ENCODE measurements at places on chromosomes 7 and 10. TPM values are rescaled to one million over a fixed set of nuclear protein-coding genes. Genes with fewer than 3 reads are reported as not detected.

DNA sequence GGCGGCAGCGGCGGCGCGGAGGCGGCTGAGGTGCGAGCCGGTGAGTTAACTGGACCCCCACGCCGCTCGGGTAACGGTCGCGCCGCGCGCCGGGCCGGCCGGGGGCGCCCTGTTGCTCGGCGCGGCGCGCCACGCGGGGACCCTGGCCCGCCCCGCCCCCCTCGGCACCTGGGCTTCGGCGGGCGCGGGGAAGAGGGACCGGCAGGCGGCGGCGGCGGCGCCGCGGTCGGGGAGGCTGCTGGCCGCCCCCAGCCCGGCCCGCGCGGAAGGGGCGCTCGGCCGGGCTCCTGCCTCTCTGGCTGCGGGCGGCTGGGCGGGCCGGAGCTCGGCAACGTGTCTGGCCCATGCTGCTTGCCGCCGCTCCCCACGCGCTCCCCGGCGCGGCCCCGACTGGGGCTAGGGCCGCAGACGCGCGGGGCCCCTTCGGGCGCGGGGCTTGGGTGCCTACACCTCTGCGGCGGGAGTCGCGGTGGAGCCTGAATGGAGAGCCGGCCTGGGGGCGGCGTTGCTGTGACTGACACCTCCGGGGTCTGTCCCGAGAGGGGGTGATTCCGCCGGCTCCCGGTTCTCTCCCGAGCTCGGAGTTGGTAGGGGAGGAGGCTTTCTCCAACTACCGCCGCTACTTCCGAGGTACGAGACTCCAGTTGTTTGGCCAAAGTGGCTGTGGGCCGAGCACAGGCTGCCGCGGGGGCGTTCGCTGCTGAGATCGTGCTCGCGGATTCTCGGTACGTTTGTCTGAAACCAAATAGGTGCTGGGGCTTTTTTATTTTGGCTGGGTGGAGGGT is 494 bp downstream of the PALS2 start:
- DNase-seq, result peak; percentile 48

The DUS4L gene
- total RNA-seq, result 8.5 TPM

- DNase-seq, result no peak
Observed at GRCh38 chr7:36752026-36752711, 27.9 kb upstream of the AOAH start.

DNA sequence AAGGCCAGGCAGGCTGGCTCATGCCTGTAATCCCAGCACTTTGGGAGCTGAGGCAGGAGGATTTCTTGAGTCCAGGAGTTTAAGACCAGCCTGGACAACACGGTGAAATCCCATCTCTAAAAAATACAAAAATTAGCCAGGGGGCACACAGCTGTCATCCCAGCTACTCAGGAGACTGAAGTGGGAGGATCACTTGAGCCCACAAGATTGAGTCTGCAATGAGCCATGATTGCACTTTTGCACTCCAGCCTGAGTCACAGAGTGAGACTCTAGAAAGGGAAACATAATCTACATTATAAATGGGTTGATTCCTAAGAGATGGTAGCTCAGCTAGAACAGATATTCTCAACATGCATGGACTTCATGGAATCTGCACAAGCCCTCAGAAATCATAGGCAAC is 6.3 kb upstream of the LIPF start:
- DNase-seq, result peak; percentile 30

- DNase-seq, result no peak
Observed at GRCh38 chr10:851901-852300, 79.6 kb downstream of the LARP4B start.

The OR6V1 gene
- not detected for total RNA-seq

The MMD2 gene
- total RNA-seq, result not detected

GRCh38 chr10:81367132-81367531 is 507.9 kb upstream of the NRG3 start:
- no peak for DNase-seq

- DNase-seq, result no peak
Observed at GRCh38 chr7:86951895-86952294, 107.6 kb downstream of the ELAPOR2 start.

The CABCOCO1 gene
- total RNA-seq, result 3.4 TPM

DNA sequence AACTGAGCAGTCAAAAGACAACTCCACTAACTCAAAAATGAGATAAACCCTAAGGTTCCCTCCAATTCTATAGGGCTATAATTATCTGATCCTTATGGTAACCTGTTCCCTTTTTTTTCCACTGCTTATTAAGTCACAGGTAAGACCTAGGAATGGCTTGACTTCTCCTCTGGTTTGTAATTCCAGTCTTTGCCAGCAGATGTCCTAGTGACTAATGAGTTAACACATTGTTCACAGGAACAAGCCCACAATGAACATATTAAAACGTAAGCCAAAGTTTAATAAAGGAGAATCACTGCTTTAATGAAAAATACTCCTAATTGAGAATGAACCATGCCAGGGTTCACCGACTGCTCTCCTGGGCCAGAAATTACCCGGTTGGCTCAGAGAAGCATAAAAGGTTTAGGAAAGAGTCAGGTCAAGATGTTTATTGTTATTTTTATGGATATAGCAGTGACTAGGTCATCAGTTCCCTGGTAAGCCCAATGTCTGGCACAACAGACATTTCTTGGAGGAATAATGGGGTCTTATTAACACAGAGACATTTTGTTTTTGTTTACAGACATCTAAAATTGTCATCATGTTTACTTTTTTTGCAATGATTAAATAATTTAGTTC is 120.1 kb downstream of the ELAPOR2 start:
- DNase-seq, result peak; percentile 80

DNA sequence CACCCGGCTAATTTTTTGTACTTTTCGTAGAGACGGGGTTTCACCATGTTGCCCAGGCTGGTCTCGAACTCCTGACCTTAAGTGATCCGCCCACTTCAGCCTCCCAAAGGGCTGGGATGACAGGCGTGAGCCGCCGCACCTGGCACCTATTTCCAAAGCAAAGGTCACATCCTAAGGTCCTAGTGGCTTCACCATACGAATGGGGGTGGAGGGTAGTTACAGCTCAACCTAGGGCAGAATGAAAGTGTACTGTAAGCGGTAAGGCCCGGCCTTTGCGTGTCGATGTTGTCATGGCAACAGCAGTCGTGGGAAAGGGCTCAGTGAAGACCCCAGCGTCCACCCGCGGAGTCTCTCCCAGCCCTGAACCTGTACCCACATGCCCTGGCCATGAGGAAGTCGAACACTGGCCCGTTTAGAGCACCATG is 1.6 kb upstream of the COX19 start:
- DNase-seq, result no peak

GRCh38 chr7:22842973-22843372 is 20.3 kb upstream of the TOMM7 start:
- DNase-seq, result no peak

DNA sequence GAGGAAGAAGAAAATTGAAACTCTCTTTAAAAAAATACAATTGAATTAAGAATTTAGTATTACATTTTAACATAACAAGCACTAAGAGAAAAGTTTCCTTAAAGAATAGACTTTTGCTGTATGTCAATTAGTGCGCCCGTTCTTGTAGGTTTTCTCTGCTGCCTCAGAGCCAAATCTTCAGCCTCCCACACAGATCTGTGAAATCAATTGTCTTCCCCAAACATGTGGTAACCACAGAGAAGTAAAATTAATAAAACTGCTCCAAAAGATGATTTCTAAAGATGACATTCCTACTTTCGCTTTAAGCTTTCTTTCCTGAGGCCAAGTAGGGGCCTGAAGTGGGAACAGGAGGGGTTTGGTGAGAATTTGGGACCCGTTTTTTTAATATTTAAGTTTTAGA is 113.2 kb upstream of the ADO start:
- no peak for DNase-seq
